Esophagus muscularis mucosa (tissue), 4 donors: ENCODE measurements at places on chromosomes 12 and 14. TPM values are rescaled to one million over a fixed set of nuclear protein-coding genes. Genes with fewer than 3 reads are reported as not detected.

KERA gene
- not detected for total RNA-seq

ACOT2 gene
- total RNA-seq, result 186 TPM

MORN3 gene
- 0.17 TPM for total RNA-seq

DNA sequence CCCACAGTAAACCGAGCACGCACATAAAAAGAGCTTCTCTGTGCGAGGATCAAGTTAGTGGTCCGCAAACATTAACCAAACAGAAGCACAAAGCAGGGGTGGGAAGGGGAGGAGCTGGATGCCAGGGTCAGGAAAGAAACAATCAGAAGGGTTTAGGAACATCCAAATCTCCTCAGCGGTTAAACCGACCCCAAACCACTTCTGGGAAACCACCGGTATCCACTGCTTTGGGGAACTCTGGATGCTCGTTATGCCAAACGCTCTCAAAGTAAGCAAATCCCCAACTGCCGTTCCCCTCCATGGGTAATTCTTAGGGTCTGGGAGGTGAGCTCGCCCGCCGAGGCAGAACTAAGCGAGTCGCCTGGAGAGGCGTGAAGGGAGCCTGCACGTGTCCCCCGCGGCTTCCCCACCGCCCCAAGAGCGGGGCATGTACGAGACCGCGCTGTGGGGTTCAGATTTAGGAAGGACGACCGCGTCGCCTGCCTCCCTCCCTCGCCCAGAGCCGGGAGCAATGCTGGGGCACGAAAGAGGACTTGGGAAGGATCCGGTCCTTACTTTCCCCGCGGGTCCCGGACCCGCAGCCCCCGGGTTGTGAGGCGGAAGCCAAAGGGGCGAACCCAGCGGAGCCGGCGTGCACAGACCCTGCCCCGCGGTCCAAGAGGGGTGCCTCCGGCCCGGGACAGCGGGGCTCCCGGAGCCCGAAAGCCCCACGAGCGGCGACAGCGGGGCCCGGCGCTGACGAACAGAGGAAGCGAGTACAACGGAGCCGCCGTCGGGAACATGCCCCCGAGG lies 711 bp downstream of the SBNO1 start:
- peak overlapping the region; percentile 90 for H3K27ac ChIP-seq
- no peak for DNase-seq
- H3K27me3 ChIP-seq, result no peaks in the 10 kb centered on the region
- no peaks in the 10 kb centered on the region for H3K36me3 ChIP-seq
- H3K4me3 ChIP-seq, result peak overlapping the region; percentile 87
